ENCODE measurements at places on chromosomes 1 and 21.

DNA sequence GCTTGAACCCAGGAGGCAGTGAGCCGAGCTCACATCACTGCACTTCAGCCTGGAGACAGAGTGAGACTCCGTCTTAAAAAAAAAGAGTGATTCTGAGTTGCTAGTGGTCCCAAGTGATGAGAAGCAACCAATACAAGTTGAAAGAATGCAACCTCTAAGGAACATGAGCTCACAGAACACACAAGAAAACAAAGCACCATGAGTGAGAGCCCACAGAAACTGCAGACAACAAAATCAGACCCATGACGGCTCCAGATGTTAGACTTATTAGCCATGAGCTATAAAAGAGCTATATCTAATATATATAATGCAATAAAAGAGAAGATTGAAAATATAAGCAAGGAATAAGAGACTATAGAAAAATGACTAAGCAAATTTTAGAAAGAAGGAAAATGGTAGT is 50.0 kb downstream of the MATN1 start:
- no peak for DNase-seq

GRCh38 chr1:100415498-100415778 is 63.1 kb downstream of the CDC14A start:
- DNase-seq: no peak

GRCh38 chr1:222117809-222118208 is 375.9 kb upstream of the DUSP10 start:
- DNase-seq: no peak

- DNase-seq: no peak
Observed at GRCh38 chr1:66262208-66262963, 271.6 kb upstream of the SGIP1 start.

DNA sequence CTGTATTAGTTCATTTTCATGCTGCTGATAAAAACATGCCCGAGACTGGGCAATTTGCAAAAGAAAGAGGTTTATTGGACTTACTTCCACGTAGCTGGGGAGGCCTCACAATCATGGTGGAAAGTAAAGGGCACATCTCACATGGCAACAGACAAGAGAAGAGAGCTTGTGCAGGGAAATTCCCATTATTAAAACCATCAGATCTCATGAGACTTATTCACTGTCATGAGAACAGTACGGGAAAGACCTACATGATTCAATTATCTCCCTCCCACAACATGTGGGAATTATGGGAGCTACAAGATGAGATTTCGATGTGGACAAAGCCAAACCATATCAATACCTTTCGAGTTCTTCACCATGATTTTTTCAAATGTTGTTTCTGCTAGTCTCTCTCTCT is 3.7 kb upstream of the CHRM3 start:
- no peak for DNase-seq
